CD4-positive, alpha-beta memory T cell (primary cell): ENCODE measurements at places on chromosomes 1 and 21.
A peak's percentile ranks its signal among the peaks of the same experiment; 100 is the strongest.

DNA sequence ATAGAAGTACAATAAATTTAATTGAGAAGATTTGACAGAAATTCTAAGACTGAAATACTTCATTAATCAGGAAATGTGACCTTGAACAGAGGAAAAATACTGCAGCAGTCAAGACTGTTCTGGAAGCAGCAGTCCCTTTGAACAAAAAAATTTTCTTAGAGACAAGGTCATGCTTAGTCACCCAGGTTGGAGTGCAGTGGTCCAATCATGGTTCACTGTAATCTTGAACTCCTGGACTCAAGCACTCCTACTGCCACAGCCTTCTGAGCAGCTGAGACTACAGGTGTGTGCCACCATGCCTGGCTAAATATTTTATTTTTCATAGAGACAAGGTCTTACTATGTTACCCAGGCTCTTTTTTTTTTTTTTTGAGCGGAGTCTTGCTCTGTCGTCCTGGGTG, 1.9 kb upstream of the CCDC30 start:
- DNase-seq, result no peak

- DNase-seq, result no peak
Observed at GRCh38 chr1:107378426-107378825, 237.6 kb downstream of the NTNG1 start.

GRCh38 chr1:180376800-180377199, 125.6 kb downstream of the ACBD6 start:
- no peak for DNase-seq

GRCh38 chr1:158809862-158810261, 21.3 kb upstream of the MNDA start:
- no peak for DNase-seq

DNA sequence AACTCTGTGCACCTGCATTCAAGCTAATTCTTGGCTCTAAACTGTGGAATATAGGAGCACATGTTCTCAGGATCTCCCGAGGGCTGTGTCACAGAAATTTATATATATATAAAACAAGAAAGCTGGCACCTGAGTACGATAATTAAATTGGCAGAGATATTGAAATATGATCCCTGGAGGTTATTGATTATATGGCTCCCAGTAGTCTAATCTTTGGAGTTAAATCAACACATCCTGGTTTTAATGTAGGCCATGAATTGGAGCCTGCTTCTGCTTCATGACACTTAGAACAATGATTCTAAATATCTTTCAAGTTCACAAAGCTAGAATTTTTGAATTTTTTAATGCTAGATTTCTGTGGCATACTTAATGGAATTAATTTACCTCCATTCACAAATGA, 84.3 kb downstream of the CTH start:
- no peak for DNase-seq

- DNase-seq, result no peak
Observed at GRCh38 chr1:29196863-29197589, 15.3 kb upstream of the SRSF4 start.

- no peak for DNase-seq
Observed at GRCh38 chr1:241096982-241097381, 260.0 kb downstream of the RGS7 start.

DNA sequence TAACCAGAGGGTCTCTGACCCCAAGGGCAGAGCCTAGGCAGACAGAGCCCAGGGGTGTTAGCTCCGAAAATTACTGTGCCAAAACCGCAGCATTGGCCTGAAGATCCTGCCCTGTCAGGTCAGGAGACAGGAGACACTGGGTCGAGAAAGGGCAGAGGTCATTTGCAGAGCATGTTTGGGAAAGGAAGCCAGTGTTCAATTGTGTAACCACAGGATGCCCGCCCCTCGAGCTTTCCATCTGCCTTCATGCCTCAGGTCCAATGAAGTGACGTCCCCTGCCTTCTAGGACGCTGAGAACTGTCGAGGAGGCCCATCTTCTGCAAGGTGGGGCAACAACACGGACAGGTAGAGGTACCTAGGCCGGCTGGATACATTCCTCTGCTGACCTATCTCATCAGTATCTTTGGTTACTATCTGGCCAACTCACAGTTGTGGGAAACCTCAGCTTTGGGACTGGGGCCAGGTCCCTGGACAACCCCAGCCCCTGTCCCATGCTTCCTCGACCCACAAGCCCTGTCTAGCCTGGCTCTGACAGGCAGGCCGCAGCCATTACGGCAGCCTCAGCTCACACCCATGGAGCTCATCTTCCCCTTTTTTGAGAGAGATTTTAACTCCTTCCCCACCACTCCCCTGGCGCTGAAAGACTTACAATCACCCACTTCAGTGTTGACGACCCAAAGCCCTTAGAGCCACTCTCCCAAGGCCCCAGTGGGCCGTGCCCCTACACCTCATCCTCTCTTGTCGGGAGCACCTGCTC, 1.3 kb downstream of the ARL8A start:
- no peak for DNase-seq

- DNase-seq, result no peak
Observed at GRCh38 chr1:44947063-44947773, 39.2 kb downstream of the EIF2B3 start.

- DNase-seq, result no peak
Observed at GRCh38 chr21:28419811-28420210, 572.9 kb downstream of the LTN1 start.

DNA sequence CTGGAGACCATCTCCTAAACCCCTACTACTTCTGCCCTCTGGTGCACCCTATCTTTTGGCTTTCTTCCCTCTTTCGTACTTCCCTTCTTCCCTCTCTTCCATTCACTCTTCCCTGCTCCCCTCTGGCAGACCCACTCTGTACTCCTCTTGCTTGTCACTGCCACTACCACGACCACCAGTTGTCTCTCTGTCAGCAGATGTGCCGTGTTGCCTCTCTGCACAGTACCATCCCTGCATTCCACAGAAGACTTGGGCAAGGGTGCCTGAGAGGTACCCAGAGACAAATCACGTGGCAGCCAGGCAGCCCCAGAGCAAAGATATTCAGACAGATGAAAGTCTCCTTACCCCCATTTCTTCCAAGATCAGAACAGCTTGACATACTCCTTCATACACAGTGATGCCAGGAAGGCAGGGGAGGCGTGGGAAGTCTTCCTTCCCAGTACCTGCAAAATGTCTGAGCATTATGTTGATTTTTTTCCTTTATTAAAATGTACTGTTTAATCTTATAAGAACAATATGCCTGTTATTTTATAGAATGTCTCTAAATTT, 15.0 kb downstream of the CAMSAP2 start:
- no peak for DNase-seq

GRCh38 chr1:62437273-62437940, 558 bp downstream of the USP1 start:
- peak; percentile 65 for DNase-seq

DNA sequence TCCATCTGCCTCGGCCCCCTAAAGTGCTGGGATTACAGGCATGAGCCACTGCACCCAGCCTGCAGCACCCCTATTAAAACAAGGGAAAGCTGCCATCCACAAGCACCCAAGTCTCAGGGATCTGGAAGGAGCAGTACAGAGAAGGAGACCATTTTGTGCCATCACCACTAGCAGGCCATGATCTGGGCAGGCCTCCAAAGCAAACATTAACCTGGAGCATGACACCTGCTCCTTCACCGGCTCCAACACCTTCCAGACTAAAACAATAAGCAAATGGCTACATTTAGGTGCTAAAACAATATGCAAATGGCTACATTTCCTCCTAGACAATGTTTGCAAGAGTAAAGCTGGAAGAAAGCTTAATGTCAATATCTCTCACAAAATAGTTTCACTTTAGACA, 16.7 kb downstream of the MEAF6 start:
- no peak for DNase-seq

GRCh38 chr21:43691801-43692200, 27.1 kb upstream of the PDXK start:
- no peak for DNase-seq

DNA sequence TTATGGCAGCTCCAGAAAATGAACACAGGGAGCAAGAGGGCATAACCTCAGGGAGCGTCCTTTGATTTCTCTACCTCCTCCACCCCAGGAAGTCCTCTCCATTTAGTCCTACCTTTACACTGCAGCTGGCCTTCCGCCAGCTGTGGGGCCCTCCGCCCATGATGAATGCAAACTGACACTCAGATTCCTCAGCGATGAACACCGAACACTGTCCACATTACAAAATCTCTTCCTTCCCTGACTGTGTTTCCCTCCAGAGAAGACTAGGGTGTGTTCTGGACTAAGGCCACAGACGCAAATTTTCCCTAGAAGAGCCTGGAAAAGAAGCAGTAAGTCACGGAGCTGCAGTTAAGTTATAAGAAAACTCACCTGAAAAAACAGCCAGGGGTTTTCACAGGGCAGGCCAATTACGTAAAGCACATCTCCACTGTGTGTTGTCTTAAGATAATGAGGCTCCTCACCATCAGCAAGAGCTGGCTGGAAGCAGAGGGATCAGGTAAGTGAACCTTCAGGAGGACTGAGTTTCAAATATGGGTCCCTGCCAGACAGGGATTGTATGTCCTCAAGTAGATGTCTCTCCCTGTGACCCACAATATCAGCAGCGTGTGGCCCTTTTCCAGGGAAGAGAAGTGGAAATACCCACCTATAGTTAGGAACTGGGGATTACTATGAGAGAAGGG, 46.3 kb upstream of the ATP1B1 start:
- DNase-seq, result no peak

DNA sequence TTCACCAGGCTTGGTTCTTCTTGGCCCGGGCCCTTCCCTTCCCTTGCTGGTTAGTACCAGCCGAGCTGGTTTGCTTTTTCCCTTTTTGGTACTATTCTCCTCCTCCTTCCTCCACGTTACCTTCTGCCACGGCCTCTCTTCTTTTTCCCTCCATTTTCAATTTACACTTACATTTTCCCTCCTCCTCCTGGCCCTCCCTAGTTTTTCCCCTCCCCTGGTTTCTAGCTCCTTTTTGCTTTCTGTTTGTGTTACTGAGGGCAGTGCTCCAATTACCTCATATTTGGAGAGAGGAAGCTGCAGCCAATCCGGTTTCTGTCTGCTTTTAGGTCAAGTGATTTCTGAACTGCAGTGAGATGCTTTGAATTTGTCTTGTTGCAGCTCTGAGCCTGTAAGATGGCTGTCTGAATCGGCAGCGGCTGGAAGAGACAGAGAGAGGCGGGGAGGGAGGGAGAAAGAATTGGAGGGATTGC, 63.7 kb downstream of the MACF1 start:
- DNase-seq, result peak; percentile 17

DNA sequence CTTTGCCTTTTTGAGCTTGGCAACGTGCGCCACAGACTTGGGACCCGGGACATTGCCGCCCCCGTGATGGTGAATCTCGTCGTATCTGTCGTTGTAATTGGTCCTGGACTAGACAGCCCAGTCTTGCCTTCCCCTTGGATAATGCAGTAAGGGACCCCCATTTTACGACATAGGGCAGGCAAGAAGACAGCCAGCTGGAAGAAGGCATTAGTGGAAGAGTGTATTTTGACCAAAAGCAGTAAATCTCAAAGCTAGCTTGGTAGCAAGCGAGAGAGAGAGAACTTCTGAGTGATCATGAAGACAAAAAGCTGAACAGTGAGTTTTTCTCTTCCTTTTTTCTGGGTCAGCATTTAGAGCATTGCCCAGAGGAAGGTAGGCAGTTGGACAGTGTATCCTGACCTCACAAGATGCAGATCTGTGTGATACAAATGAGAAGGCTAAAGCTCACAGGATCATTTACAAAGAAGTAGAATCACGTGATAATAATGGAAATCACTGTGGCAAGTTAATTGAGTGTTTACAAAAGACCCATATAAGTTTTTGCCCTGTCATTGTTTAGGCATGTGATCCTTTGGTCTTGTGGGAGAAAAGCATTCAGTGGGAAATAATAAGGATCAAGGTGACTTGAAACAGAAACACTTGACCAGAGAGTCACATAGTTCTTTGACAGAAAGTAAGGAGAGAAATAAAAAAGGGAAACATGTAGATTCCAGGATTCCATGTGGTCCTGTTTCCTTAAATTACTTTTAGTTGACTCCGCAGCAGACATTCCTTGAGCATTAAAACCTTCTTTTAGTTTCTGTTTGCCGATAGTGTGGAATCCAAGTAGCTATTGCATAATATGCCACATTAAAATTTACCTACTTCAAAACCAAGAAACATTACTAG, 66.3 kb downstream of the CNST start:
- no peak for DNase-seq

GRCh38 chr1:153262462-153263157, 3.1 kb downstream of the LORICRIN start:
- no peak for DNase-seq

DNA sequence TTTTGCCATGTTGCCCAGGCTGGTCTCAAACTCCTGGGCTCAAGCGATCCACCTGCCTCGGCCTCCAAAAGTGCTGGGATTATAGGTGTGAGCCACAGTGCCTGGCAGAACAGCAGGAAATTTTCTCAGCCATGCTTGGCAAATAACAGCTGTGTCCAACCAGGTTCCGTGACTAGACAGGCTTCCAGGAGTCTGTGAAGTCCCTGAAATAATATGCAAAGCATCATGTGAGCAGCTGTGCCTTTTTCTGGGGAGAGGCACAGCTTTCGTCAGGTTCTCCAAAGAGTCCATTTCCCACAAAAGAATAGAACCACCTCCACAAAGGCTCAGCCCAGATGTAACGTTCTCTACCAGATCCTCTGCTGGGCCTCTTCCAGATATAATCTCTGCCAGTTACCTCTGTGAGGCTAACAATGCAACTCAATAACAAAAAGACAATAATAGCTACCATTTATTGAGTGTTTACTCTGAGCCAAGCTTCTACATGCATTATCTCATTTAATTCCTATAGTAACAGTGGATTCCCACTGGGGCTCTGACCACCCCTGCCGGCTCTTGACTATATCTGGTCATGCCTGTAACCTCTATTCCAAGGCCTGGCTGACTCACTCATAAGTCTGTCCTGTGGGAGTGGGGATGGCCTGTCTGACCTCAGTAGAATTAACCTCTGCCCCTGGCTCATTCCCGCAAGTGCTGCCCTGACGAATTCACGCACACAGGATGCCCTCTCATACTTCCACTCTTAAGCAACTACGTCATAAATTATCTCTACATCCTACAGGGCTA, 4.0 kb upstream of the NKAIN1 start:
- DNase-seq, result no peak

DNA sequence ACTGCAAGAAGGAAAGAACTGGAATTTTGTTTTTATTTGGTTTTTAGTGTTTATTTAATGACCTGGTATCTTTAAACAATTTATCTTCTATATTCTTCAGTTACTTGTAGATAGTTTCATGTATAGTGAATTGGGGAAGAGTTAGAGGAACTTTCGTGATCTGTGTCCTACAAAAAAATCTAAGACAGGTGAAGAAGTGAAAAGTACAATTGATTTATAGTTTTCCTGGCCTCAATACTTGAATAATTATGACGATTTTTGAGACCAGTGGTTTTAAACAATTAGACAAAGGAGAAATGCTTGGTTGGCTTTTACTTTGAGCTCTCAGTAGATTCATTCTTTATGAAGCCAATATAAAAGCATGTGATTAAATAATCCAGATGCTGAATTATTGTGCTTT, 7.5 kb downstream of the MIER1 start:
- DNase-seq, result no peak

DNA sequence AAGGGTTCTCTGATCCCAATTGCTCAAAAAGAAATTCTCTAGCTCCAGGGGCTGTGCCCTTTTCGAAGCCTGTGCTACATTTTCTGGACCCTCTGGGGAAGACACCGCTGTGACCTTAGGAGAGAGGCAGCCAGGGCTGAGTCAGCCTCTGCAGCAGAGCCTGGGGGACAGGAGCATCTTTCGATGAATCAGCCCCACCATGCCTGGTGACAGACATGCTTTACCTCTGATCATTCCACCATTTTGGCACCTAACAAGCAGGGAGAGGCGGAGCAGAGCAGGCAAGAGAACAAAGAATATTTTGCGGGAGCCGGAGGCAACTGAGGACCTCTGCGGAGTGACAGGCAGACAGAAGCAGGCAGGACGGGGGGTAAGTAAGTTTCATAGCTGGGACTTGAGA, 84.9 kb downstream of the VWA5B1 start:
- DNase-seq, result no peak

- no peak for DNase-seq
Observed at GRCh38 chr1:10667861-10668761, 128.3 kb downstream of the CASZ1 start.
